ENCODE measurements at places on chromosomes 2 and 18.

- DNase-seq, result no peak
These were observed 60.3 kb downstream of the RTP5 start for GRCh38 chr2:241929551-241930490.

GRCh38 chr2:242044313-242044590 lies 174.7 kb downstream of the RTP5 start:
- no peak for DNase-seq

- no peak for DNase-seq
These were observed 187.1 kb downstream of the SUCLG1 start for GRCh38 chr2:84271977-84272376.

DNA sequence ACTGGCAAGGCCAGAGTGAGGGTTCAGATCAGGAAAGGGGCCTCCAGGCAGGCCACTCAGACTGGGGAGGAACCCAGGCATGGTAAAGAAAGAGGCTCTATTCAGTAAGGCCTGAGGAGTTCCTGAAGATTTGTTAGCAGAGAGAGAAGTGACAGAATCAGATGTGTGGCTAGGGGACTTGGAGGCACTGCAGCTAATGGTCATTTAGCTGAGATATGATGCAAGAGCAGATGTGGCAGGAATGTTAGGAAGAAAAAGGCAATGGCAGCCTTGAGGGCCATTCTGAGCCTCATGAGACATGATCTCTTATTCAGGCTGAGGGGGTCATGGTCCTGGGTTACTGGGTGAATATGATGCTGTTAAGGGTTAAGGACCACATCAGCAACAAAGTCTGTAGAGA lies 73.4 kb downstream of the CCDC93 start:
- no peak for DNase-seq

DNA sequence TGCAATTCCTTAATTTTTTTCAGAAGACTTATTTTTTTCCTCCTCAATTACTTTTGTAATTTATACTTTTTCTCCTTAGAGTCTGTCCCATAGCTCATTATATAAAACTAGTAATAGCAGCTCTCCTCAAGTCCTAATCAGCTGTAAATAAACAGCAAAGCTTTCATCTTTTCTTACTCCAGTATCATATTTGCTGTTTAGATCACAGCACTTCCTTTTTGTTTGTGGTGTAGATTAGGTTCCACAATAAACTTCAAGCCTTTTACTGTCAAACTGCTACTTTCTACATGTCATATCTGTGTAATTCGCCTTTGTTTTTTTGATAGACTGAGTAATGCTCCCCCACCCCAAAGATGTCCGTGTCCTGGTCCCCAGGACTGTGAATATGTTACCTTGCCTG lies 25.5 kb downstream of the GCG start:
- no peak for DNase-seq

- no peak for DNase-seq
These were observed 18.7 kb downstream of the SP140 start for GRCh38 chr2:230244211-230244610.

GRCh38 chr18:37298816-37299215 lies 266.8 kb downstream of the CELF4 start:
- DNase-seq, result no peak

DNA sequence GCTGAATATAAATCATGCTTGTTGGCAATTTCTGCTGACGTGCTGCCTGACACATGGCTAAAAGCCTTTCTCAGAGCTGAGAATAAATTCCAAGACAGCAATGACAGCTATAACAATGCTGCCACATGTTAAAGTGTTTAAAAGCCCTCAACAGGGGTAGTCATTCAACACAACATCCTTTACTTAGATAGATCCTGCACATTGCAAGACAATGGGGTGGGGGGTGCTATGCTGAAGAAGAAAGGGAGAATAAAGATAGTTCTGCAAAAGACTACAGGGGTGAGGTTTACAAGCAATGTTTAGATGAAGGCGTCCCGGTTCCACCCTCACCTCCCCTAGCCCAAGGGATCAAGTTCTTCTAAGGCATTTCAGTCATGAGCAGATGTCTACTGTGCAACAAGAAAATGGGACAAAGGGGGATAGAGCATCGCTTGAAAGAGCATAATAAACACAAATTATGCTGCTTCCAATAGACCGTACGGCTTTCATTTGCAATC lies 291.0 kb upstream of the ACVR2A start:
- no peak for DNase-seq

DNA sequence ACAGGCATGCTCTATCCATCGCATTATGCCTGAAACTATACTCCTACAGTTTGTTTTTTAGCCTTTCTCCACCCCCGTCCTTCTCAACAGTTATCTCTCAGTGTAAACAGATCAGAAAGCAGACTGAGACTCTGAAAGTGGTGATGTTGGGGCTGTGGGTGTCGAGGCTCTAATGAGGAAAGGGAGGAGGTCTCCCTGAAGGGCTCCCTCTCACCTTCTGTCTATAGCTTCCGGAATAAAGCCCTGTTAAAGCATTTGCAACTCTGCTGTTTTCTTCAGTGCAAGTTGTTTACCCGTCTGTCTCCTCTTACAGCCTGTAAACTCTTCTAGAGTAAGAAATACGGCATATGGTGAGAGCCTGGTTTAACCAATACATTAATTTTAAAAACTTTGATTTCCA lies 136.7 kb upstream of the SYT4 start:
- DNase-seq, result no peak

DNA sequence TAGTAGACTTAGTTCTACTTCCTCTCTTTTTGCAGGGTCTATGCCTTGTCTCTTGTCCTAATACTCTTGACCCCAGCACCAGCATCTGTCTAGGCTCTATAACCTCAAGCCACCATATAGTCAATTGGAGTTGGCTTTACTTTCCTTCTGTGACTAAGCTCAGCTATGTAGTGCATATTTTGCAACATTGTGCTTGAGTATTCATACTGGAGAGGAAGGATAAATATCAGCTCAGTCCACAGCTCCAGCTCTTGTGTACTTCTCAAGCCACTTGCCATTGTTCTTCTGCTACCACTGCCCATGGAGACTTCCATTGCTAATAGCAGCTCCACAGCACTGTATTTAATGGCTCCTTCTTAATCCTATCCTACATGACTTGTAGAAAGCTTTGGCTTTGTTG lies 35.5 kb upstream of the CD28 start:
- no peak for DNase-seq

DNA sequence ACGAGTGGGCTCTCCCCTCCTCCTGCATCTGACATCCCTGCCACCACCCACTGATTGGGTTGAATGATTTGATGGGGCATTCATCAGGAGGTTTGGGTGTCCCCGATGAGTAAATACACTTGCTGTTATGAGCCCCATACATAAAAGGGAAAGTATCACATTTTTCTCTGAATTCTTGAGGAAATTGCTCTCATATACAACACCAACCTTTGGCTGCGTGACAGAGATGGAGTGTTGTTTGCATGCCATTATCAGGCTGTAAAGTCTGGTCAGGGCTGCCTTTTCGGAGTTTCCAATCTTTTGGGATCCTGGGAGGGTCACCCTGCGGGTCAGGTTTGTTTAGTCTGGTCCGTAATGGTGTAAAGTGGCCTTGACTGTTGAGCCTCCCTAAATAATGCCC lies 227.9 kb upstream of the SPRED2 start:
- no peak for DNase-seq

- no peak for DNase-seq
These were observed 258.3 kb upstream of the CXCR4 start for GRCh38 chr2:136376211-136376610.

- no peak for DNase-seq
These were observed 150.7 kb upstream of the NRP2 start for GRCh38 chr2:205531489-205532148.

- DNase-seq, result no peak
These were observed 197.5 kb upstream of the SKOR2 start for GRCh38 chr18:47448956-47449355.

DNA sequence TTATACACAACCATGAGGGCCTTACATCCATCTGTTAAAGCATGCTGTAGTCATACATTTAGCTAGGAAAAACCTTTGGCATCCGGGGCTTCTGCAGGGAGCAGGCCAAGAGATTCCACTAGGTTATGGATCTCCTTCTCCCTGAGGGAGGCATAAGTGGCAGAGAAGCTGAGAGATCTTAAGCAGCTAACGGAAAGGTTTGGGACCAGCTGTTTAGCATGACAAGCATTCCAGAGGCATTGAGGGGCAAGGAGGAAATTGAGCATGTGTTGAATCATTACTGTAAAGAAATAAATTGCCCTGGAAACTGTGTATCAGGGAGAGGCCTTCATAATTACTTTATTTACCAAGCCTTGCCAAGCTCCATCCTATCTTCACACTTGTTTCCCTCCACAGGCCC lies 643.1 kb downstream of the CNTNAP5 start:
- no peak for DNase-seq

GRCh38 chr18:10530852-10531251 lies 5.0 kb downstream of the NAPG start:
- DNase-seq, result no peak

GRCh38 chr18:57837917-57838548 lies 34.9 kb upstream of the ATP8B1 start:
- DNase-seq, result no peak

DNA sequence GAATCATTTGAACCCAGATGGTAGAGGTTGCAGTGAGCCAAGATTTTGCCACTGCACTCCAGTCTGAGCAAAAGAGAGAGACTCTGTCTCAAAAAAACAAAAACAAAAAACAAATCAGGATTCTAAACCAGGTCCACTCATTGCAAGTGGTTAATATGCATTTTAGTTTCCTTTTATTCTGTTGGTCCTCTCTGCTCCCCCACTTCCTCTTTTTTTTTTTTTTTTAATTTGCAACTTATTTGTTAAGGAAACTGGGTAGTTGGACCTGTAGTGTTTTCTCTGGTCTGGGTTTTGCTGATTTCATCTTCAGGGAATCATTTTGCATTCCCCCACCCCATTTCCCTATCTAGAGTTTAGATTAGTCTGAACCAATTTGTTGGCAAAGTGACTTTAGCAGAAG lies 14.0 kb downstream of the FER1L5 start:
- no peak for DNase-seq

DNA sequence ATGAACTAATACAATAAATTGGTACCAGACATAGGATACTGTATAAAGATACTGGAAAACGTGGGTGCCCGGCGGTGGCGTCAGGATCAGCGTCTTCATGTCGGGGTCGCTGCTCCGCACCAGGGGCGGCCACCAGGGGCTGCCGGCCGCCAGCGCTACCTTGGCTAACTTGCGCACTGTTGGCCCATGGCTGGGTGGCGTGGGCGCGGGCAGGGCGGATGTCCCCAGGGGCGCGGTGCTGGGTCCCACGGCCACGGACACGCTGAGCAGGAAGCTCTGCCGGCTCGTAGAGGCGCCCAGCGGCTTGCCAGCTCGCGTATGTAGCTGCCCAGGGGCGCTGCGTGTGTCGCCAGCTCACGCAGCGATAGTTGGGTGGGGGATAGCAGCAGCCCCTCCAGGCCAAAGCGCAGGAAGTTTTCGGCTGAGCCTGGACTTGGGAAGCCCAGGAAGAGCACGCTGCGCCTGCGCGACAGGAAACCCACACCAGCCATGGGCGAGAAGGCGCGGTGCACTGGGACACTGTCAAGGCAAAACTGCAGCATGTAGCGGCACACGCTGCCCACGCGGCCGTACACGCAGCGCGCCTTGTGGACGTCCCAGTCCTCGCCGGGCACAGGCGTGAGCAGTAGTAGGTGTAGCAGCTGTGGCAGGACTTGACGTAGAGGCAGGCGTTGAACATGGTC lies 299.9 kb downstream of the CCDC74A start:
- no peak for DNase-seq

DNA sequence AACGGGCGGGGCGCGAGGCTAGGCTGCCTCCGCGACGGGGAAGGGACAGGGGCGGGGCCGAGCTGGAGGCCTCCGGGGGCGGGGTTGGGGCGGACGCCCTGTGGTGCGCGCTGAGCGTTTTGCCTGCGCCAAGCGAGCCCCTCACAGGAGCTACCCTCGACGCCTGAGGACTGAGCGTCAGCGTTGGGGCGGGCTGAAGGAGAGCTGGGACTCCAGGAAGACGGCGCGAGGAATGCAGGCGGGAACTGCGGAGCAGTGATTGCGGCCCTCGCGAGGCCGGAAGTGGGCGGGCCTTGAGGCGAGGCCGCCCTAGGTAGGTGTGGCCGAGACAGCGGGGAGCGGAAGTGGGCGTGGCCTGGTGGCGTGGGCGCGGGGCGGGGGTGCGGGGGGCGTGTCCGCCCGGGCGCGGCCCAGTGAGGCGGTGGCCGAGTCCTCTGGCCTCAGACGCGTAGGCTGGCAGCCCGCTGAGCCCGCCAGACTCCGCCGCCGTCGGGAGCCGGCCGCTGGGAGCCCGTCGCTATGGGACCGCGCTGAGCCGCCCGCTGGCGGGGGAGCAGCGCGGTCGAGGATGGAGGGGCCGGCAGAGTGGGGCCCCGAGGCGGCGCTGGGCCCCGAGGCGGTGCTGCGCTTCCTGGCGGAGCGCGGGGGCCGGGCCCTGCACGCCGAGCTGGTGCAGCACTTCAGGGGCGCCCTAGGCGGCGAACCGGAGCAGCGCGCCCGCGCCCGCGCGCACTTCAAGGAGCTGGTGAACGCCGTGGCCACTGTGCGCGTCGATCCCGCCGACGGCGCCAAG lies at the start of the genes SEPTIN10 and SOWAHC:
Gene SEPTIN10, minus strand, starts transcription at position 45 of the 793 bp plus-strand sequence. CDS start 139 bp downstream, outside the sequence.
Gene SOWAHC, plus strand, starts transcription at position 443 of the 793 bp plus-strand sequence. Its CDS starts 126 bp downstream, at position 569.
- peak; percentile 97 for DNase-seq

DNA sequence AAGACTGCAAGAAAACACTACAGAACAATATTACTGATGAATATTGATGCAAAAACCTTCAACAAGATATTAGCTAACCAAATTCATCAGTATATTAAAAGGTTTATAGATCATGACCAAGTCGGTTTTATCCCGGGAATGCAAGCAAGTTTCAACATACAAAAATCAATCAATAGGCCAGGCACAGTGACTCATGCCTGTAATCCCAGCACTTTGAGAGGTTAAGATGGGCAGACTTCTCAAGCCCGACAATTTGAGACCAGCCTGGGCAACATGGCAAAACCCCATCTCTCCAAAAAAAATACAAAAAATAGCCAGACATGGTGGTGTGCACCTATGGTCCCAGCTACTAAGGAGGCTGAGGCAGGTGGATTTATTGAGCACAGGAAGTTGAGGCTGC lies 82.9 kb downstream of the FSIP2 start:
- DNase-seq, result no peak

- DNase-seq, result no peak
These were observed 41.4 kb downstream of the WDR33 start for GRCh38 chr2:127769587-127769986.

DNA sequence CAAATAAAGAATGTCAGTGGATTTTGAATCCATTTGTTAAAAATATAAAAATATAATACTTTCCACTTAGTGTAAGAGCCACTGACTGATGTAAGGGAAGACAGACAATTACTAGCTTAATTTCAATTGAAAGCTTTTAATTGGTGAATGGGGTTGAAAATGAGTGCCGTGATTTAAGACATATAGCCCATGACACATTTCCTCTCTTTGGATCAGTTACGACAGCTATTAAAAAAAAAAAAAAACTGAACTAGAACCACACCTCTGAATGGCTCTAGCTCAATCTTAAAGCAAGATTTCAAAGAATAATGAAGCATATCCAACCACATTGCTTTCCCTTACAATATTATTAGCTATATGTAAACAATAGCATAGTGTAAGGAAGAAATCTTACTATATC lies 44.0 kb downstream of the CIB4 start:
- no peak for DNase-seq

DNA sequence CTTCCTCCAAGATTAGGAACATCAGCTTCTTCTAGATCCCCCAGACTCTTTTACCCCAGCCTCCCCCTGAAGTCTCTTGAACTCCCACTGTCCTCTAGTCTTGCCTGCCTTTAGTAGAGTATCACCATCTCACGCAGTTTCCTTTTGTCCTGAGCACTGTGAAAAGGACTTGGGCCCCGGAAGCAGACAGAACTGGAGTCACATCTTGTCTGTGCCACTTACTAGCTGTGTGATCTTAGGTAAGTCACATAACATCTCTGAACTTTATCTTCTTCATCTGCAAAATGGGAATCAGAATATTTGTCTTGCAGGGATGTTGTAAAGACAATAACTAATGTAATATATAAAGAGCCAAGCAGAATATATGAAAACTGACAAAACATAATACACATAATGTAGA lies 8.4 kb upstream of the TRABD2A start:
- DNase-seq, result no peak

Measured in nephron progenitor cell (in vitro differentiated cells).